Activated T-cell treated with anti-CD3 and anti-CD28 coated beads for 48 hours (primary cell): ENCODE measurements at places on chromosomes 12 and 14.

DNA sequence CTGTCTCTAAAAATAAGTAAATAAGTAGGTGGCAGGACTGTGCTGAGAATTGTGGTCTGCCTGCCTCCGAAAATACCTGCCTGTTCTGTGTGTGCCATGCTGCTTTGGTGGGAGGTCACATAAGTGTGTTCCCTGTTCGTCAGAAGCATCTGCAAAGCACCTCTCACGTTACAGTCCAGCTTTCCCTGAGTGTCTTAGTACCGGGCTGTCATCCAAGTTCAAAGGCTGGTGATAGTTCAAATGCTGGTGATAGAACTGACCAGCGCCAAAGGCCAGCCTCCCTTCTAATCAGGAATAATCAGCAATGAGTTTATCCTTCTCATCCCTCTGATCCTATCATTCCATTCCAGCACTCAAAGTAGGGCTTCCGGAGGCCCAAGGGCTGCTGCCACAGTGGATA lies 5.6 kb downstream of the CABP1 start:
- no peak for DNase-seq

GRCh38 chr14:105205673-105206208 lies 24.6 kb upstream of the NUDT14 start:
- DNase-seq, result no peak

- DNase-seq, result no peak
Measured at GRCh38 chr14:106419376-106419965, 893.1 kb downstream of the TMEM121 start.

- DNase-seq, result no peak
Measured at GRCh38 chr14:68583548-68584280, 209.2 kb downstream of the ZFP36L1 start.
